ENCODE measurements at places on chromosomes 5 and 9.
A peak's percentile ranks its signal among the peaks of the same experiment; 100 is the strongest.

- no peaks in the 10 kb centered on the region for H3K27me3 ChIP-seq
- H3K4me1 ChIP-seq: no peaks in the 10 kb centered on the region
- DNase-seq: no peak
- no peak overlapping the region for H3K27ac ChIP-seq
These were observed 316.3 kb upstream of the MEF2C start for GRCh38 chr5:89199306-89199705.

- no peak for DNase-seq
- no peaks in the 10 kb centered on the region for H3K36me3 ChIP-seq
These were observed 277.4 kb downstream of the SLCO4C1 start for GRCh38 chr5:102018690-102019089.

GRCh38 chr5:93343570-93343969 is 237.4 kb downstream of the NR2F1-AS1 start:
- H3K27ac ChIP-seq: no peak overlapping the region
- no peaks in the 10 kb centered on the region for H3K36me3 ChIP-seq
- no peak overlapping the region for H3K4me3 ChIP-seq
- DNase-seq: no peak
- H3K27me3 ChIP-seq: no peaks in the 10 kb centered on the region

GRCh38 chr5:76479281-76479680 is 76.2 kb downstream of the IQGAP2 start:
- H3K27me3 ChIP-seq: peaks cover 4% of the 10 kb centered on the region
- H3K4me3 ChIP-seq: no peak overlapping the region
- H3K27ac ChIP-seq: no peak overlapping the region
- DNase-seq: no peak
- H3K36me3 ChIP-seq: no peaks in the 10 kb centered on the region

DNA sequence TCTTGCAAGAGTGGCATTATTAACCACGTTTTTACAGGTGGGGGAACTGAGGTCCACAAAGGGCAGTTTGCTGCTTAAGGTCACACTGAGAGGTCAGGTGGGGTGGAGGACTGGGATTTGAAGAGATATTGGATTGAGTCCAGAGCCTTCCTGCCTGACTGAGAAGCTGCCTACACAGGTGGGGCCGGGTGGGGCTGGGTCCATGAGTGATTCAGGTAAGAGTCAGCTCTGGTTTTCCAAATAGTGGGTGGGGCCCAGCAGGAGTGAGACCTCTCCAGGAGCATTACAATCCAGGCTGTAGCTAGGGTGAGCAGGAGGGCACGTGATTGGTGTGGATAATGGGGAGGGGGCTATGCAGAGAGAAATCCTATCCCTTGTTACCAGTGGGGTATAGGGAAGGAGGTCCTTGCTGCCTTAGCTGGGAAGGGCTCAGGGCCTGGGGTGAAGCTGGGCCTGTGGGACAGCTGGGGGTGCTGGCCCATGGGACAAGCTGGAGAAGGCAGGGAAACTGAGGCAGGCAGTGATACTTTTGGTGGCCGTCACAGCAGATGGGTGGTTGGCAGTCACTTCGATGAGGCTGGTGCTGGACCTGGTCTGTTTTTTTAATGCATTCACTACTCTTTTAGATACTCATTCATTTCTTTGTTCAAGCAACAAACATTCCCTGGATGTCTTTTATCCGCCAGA is 2.9 kb upstream of the PTGS1 start:
- no peak for DNase-seq
- peaks cover 18% of the 10 kb centered on the region for H3K4me1 ChIP-seq
- H3K4me3 ChIP-seq: no peak overlapping the region
- no peaks in the 10 kb centered on the region for H3K27me3 ChIP-seq
- H3K36me3 ChIP-seq: no peaks in the 10 kb centered on the region

GRCh38 chr5:145919413-145919812 is 17.0 kb upstream of the SH3RF2 start:
- peaks cover 35% of the 10 kb centered on the region for H3K27me3 ChIP-seq
- H3K36me3 ChIP-seq: no peaks in the 10 kb centered on the region
- no peak overlapping the region for H3K4me3 ChIP-seq

DNA sequence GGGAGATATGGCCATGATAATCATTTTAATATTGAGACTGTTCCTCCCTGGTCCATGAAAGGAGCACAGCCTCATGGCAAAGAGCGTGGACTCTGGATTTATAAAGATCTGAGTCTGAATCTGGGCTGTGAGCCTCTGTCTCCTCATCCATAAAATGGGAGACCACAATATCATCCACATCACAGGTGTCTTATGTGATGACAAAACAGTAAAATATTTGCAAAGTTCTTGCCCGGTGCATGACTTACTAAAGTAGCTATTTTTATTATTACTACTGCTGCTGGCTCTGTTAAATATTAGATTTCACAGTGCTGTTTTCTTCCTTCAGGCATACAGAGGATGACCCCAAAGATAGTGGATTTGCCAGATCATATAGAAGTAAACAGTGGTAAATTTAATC is 74.1 kb downstream of the TEK start:
- no peak overlapping the region for H3K27ac ChIP-seq
- H3K36me3 ChIP-seq: no peaks in the 10 kb centered on the region
- H3K4me1 ChIP-seq: peaks cover 35% of the 10 kb centered on the region
- DNase-seq: no peak
- H3K4me3 ChIP-seq: no peak overlapping the region

DNA sequence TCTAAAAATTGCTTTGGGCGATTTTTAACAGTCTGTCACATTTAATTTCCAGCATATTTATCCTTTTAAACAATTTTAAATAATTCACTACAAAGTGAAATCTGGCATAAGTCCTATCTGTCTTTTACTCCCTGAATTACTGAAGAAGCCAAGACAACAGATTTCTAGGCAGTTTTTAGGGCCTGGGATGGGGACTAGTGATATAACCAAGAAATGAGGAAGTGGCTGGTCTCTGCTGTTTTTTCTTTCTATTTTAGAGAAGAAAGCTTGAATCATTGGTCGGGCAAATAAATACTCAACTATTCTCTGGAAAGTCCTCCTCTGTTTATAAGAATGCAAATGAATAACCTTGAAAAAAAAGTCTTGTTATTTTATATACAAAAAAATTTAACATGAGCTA is 79.7 kb upstream of the SSBP2 start:
- no peaks in the 10 kb centered on the region for H3K36me3 ChIP-seq
- no peak overlapping the region for H3K4me3 ChIP-seq
- no peaks in the 10 kb centered on the region for H3K27me3 ChIP-seq
- DNase-seq: no peak

DNA sequence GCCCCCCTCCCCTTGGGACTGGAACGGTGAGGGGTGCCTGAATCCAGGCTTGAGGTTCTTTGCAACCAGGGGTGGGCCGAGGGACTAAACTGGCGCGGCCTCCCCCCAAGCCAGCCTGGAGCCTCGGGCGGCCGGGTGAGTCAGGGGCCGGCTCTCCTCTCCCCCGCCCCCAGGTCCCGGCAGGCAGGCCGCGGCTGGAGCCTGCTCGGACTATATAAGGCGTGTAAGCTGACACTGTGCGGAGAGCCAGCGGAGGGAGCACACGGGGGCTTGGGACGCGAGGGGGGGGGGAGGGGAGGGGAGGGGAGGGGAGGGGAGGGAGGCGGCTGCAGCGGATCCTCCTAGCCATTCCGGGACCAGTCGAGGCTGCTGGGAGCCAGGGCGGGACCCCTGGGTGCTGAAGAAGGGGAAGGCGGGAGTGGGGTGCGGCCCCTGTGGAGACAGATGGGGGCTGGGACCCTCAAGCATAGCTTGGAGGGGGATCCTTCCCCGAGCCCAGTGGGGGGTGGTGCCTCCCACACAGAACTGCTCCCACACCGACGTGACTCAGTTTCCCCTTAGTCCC is 595 bp downstream of the PDLIM7 start:
- no peaks in the 10 kb centered on the region for H3K27me3 ChIP-seq
- H3K27ac ChIP-seq: peak overlapping the region; percentile 83
- H3K36me3 ChIP-seq: 0 out of 2 replicates have a peak, but pooled peaks cover 8% of the 10 kb centered on the region
- H3K4me1 ChIP-seq: peaks cover 23% of the 10 kb centered on the region
- DNase-seq: peak; percentile 96
- peak overlapping the region; percentile 86 for H3K4me3 ChIP-seq

All from GM23248 (cell line).